NB4 (cell line): ENCODE measurements at places on chromosomes 6 and 20.

GRCh38 chr6:4727671-4728435, 48.4 kb upstream of the CDYL start:
- DNase-seq = peak; percentile 56

- DNase-seq = no peak
Observed at GRCh38 chr6:1846611-1847010, 236.9 kb downstream of the FOXC1 start.

DNA sequence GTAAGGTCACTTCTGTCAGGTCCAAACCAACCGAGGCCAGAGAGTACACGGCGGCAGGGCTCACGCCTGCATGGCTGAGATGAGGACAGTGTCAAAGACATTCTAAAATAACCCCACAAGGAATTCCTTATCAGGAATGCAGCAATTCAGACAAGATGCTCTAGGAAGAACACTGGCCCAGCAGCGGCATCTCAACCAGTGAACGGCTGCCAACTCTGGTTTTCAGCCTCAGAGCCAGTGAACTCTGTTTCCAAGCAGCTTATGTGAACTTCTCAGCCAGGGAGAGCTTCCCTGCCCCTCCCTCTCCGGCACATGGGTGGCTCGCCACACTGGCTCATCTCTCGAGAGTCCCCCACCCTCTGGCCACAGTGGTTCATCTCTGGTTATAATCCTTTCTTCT, 36.9 kb downstream of the KCNQ2 start:
- no peak for DNase-seq

DNA sequence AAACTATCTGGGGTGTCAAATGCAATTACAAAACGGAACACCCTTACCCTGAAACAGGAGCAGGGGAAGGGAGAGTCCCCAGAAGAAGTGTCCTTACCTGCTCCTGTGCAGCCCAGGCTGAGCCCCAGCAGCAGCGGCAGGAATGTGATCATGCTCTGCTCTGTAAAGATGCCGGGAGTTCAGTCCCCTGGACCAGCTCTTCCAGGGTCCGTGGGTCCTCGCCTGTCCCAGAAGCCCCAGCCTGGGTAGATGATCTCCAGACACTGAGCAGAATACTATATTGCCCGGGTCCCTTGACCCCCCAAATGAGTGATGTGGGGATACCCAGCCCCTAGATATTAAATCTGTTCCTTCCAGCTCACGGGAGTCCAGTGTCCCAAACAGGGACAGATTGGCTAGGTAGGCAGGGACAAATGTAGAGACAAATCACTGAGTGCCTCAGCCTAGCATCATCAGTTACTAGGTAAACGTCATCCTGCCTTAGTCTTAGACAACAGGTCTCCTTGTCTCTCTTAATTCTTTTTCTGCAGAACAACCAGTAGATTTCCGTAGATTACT, at the start of gene HLA-DMB:
HLA-DMB (minus strand) TSS at position 373 of the 558 bp plus-strand sequence; CDS start at position 152, 221 bp downstream.
- peak; percentile 54 for DNase-seq

GRCh38 chr6:168475188-168476013, 34.4 kb downstream of the SMOC2 start:
- DNase-seq = no peak

DNA sequence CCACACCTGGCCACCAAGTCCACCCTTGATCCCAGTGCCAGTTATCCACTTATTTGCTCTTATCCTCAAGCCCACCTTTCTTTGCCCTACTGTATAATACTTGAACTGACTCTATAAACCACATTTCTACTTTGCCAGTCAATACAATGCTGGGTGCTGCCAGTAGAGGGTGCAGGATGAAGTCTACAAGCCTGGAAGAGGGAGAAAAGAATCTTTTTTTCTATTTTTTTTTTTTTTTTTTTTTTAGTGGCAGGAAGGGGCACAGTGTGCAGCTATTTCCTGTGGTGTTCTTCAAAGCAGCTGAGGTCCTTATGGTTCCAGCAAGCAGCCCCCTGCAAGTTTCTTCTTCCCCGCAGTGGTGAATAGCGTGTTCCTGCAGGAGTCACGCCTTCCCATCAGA, 22.2 kb upstream of the GABRR1 start:
- peak; percentile 51 for DNase-seq

GRCh38 chr6:161064915-161065314, 73.3 kb downstream of the MAP3K4 start:
- DNase-seq = peak; percentile 9

- DNase-seq = no peak
Observed at GRCh38 chr20:8782804-8783203, 286.1 kb upstream of the PLCB4 start.

GRCh38 chr6:169801396-169802160, 50.2 kb downstream of the ERMARD start:
- peak; percentile 0 for DNase-seq

DNA sequence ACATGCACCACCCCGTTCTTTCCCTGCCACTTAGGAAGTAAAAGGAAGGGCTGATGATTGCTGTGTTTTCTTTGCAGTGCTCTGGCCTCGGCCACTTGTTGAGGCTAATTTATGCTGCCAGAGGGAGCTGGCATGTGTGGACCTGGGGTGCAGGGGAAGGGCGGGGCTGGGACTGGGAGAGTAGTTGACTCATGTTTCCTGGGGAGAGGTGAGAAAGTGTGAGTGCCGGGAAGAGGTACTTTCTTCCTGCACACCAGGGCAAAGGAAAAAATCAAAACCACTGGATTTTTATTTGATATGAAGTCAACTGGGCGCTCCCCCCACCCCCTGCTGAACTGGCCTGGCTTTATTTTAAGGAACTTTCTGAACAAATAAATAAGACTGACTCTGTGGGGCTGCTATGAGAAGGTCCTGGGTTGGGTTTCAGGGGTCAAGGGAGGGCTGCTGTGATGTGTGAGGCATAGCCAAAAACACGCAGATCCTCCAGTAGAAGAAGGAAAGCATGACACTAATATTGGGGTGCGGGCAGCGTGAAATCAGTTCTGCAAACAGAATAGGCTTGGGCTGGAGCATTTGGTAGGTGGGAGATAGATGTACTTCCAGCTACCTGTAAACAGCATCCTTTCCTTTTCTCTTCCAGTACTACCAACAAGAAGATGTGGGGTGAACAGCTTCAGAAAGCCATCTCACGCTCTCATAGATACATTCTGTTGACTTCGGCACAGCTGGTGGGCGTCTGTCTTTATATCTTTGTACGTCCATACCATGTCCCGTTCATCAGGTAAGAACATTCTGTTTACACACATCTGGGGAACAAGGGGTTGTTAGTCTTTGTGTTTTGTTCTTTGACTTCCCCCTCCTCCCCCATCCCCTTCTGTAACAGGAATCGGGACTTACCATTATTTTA, 87.5 kb downstream of the SYNJ2 start:
- DNase-seq = no peak

DNA sequence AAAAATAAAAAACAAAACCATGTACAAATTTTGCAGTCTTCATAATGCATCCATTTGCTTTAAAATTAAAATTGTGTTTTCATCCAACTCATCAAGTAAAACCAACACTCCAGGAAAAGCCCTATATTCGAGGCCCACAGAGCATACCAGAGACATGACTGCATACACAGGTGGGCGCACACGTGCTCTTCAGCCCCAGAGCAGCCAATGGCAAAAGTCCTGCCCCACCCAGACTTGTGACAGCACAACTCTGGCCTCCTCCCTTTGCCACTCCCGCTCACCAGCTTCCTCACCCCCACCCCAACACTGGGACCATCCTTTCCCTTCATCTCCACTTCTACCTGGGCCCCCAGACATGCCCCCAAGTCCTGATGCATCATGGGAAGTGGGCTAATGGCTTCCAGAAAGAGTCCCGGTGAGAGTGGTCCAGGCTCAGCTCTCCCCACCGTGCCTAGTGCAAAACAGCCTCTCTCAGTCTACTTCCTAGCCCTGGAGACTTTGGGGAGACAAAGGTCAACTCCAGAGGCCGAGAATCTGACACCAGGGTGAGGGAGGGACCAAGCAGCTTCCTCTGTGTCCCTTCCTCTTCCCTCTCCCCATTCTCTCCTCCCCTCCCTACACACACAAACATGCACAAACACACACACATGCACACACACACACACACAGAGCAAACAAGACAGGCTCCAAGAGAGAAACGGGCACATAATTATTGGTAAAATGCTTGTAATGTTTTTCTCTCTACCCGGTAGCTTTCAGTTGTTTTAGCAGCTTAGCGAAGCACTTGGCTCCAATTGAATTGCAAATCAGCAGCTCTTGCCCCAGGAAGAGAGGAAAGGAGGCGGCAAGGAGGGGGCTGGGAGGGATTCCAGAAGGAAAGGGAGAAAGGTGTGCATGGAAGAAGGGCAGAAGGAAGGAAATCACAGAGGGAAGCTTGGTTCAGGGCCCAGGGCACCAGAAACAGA, 14.3 kb downstream of the GRM4 start:
- no peak for DNase-seq

- DNase-seq = no peak
Observed at GRCh38 chr6:118370722-118371121, 177.4 kb upstream of the PLN start.

DNA sequence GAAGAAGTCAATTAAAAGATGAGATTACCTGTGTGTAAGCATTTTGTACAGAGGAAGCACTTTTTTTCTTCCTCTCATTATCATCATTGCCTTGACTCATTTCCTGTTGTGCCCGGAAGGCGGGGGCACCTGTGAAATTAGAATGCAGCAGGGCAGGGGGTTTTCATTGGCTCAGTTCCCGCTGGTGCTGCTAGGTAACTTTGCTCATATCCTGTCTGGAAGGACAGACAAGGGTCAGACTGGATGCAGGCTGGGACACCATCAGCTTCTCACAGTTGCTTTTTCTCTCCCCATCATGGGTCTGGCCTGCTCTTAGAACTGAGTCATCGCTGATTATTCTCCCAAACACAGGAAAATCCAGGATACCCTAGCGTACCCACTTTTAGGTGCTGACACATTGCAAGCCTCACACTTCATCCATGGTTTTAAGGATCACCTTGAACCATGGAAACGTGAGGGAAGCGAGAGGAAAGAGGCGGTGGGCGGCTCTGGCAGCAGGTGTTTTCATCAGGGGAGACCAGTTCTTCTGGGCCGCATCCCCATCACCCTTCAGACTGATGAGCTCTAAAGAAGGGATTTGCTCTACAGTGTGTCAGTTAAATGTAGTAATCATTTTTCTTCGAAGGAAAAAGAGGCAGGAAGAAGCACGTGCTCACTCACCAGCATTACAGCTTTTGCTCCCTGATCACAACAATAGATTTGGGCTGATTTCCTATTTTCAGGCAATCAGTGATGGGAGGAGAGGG, 195.7 kb upstream of the SASH1 start:
- no peak for DNase-seq

GRCh38 chr20:37564388-37565133, 36.9 kb upstream of the BLCAP start:
- peak; percentile 51 for DNase-seq

DNA sequence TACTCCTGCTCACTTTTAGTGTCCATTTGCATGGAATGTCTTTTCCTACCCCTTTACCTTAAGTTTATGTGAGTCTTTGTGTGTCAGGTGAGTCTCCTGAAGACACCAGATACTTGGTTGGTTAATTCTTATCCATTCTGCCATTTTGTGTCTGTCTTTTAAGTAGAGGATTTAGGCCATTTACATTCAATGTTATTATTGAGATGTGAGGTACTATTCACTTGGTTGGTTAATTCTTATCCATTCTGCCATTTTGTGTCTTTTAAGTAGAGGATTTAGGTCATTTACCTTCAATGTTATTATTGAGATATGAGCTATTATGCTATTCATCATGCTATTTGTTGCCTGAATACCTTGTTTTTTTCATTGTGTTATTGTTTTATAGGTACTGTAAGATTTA, 113.8 kb downstream of the AIG1 start:
- DNase-seq = no peak

DNA sequence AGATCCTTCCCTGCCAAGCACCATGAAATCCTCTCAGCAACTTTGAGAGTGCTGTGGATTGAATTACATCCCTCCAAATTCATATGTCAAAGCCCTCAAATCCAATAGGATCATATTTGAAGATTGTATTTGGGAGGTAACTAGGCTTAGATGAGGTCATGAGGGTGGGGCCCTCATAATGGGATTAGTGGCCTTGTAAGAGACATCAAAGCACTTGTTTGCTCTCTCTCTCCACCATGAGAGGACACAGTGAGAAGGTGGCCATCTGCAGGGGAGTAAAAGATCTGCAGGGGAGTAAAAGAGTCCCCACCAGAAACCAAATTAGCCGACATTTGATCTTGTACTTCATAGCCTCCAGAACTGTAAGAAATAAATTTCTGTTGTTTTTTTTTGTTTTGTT, 298.2 kb downstream of the SAMD5 start:
- peak; percentile 19 for DNase-seq

GRCh38 chr20:47561180-47561579, 59.5 kb downstream of the NCOA3 start:
- DNase-seq = no peak

- DNase-seq = peak; percentile 88
Observed at GRCh38 chr6:137731960-137732616, 135.0 kb upstream of the TNFAIP3 start.

GRCh38 chr6:21953831-21954801, 342.7 kb downstream of the PRL start:
- DNase-seq = peak; percentile 31

DNA sequence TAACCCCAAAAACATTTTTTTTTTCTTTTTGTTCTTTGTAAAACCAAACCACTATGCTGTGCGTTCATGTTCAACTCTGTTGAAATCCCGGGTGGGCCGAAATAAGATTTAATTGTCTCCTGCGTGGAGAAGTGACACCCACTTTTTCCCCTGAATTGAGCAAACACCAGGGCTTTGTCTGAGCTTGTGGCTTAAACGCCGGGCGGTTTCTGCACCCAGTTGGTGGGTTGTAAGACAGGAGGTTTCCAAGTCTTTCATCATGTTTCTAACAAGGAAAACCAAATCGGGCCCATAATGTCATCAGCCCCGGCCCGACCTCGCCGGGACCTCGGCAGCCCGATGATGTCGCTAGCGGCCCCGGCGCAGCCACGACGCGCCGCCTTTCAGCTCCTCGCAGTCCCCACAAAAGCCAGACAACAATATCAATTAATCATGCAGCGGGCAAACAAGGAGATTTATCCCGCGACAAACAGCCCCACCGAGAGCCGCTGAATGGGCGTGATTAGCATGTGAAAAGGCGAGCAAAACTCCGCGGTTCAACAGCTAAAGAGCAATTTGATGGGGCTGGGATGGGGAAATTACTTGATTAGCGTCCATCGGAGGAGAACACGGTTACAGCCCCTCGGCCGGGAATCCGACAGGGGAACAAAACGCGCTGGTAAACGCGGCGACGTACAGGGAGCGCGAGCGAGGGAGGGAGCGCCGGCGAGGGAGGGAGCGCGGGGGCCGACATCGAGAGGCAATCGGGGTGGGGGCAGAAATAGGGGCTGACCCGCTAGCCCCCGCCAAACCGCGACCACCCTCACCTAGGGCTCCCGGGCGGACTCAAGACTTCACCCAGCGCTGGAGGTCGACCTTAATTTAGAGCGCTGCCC, 5.3 kb downstream of the LINC00237 start:
- DNase-seq = peak; percentile 86

DNA sequence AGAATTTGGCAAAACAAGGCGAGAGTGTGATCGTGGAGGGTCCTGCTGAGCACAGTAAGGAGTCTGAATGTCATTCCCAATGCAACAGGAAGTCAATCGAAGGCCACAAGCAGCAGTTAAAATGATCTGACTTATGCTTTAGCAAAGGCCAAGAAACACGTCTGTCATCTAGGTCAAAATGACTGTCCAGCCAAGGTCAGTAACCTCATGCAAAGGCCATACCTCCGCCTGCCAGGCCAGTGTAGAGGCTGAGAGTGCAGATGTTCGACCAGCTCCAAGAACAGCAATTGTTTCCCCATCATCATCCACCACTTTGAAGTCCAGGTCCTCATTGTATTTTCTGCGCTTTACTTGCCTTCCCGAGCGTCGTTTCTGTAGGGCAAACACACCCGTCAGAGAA, 105.6 kb downstream of the CHD6 start:
- DNase-seq = no peak

- DNase-seq = no peak
Observed at GRCh38 chr20:4883051-4883450, 118.3 kb downstream of the SLC23A2 start.

- DNase-seq = no peak
Observed at GRCh38 chr6:116046737-116047136, 14.0 kb downstream of the FRK start.
